ENCODE measurements at places on chromosomes 5 and 9. TPM values are rescaled to one million over a fixed set of nuclear protein-coding genes. Genes with fewer than 3 reads are reported as not detected.

ENC1 gene
- 156 TPM for polyA plus RNA-seq

CKMT2 gene
- 5.3 TPM for polyA plus RNA-seq

FAM13B gene
- 6.5 TPM for polyA plus RNA-seq

DROSHA gene
- 52.8 TPM for polyA plus RNA-seq

SHOC1 gene
- not detected for polyA plus RNA-seq

Measured in brain (organoid and tissue), 16 donors.